ENCODE measurements at places on chromosomes 4 and X. TPM values are rescaled to one million over a fixed set of nuclear protein-coding genes. Genes with fewer than 3 reads are reported as not detected.

Gene NPY2R
- polyA plus RNA-seq, result not detected

Gene TMSB15A
- polyA plus RNA-seq, result 0.40 TPM

Gene PRR27
- not detected for polyA plus RNA-seq

Gene RAB40AL
- polyA plus RNA-seq, result not detected

Gene VEGFC
- polyA plus RNA-seq, result 0.32 TPM

Gene DKC1
- 14.3 TPM for polyA plus RNA-seq

Gene ATOH1
- polyA plus RNA-seq, result not detected

Gene MAGEB1
- not detected for polyA plus RNA-seq

Gene PAGE2B
- polyA plus RNA-seq, result not detected

Gene FATE1
- not detected for polyA plus RNA-seq

Gene KLHL2
- 11.4 TPM for polyA plus RNA-seq

Gene DCAF16
- polyA plus RNA-seq, result 3.0 TPM

Gene MAOA
- polyA plus RNA-seq, result 85.8 TPM

Gene MED12
- 5.4 TPM for polyA plus RNA-seq

Gene SLC9B2
- polyA plus RNA-seq, result 32.7 TPM

Gene GLRA3
- polyA plus RNA-seq, result not detected

Gene MAGEA12
- polyA plus RNA-seq, result not detected

Gene ALPK1
- 5.2 TPM for polyA plus RNA-seq

Gene KIAA1210
- polyA plus RNA-seq, result not detected

Gene NAA11
- not detected for polyA plus RNA-seq

Gene ETDB
- not detected for polyA plus RNA-seq

Gene NXF3
- polyA plus RNA-seq, result 0.65 TPM

Gene MAGEA11
- not detected for polyA plus RNA-seq

Gene BEND2
- not detected for polyA plus RNA-seq

Gene NDP
- not detected for polyA plus RNA-seq
